ENCODE measurements at places on chromosomes 1 and 21.
A peak's percentile ranks its signal among the peaks of the same experiment; 100 is the strongest.

GRCh38 chr1:212930986-212931678 lies 19.2 kb upstream of the VASH2 start:
- no peak for DNase-seq

- DNase-seq: no peak
Observed at GRCh38 chr1:72281637-72282270, 585 bp downstream of the NEGR1 start.

DNA sequence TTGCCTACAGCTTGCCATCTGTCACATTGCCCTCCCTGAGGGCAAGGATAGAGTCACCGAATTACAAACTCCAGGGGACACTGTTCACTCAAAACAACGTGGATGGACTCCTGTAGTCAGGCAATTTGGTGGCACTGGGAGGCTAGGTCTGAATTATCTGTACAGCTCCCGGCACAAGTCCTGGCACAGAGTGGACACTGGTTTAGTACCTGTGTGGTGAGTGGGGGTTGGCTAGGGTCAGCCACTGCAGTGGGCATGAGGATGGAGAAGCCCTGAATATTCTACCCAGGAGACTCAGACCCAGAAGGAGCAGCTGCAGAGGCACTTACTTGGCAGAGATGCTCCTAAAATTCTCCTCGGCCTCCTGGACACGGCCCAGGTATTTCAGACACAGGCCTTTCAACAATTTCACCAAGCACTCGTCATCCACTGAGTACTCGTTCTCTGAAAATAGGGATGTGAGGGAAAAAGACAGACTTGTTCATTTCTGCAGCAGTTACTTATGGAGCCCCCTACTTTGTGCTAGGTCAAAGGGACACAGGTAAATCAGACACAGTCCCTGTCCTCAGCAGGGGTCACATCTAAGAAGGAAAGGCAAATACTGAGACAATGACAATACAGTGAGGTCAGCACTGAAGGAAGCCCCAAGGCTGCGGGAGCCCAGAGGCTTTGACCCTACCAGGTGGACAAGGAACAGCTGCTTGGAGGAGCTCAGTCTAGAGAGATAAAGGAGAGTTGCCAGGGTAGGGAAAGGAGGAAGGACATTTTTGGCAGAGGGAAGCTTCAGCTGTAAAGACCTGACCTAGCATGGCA lies 40.5 kb downstream of the TTC39A start:
- DNase-seq: no peak

- DNase-seq: no peak
Observed at GRCh38 chr1:55287723-55288122, 72.6 kb upstream of the USP24 start.

GRCh38 chr1:62728963-62729362 lies 40.8 kb upstream of the DOCK7 start:
- DNase-seq: no peak

DNA sequence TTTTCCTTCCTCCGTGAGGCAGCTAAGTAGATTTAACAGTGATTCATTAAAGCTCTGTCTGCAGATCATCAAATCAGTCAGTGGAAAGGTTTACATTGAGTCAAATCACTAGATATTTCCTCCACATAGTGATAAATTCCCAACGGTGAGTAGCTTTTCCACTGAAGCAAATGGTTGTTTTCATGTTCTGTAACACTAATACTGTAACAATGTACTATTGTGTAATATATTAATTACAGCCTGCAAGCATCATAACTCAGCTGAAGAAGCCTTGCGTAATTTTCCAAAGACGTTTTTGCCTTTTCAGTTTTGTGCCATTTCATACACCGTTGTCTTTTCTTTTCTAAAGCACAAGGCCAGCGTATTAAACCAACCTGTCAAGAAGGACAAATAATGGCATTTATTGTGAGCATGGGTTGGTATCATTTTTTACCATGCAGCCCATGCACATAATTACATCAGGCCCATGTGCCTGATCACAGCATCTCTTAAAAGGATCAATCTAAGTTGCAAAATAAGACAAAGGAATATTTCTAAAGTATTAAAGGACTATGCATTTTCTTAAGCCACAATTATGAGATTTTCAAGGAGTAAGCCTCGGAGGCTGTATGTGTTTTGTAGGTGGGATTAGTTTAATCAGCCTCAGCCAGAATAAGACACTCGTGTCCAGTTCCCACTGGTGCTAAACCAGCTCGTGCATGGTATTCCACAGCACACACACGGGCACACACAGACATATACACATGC lies 16.7 kb upstream of the PDE9A start:
- DNase-seq: peak; percentile 44

DNA sequence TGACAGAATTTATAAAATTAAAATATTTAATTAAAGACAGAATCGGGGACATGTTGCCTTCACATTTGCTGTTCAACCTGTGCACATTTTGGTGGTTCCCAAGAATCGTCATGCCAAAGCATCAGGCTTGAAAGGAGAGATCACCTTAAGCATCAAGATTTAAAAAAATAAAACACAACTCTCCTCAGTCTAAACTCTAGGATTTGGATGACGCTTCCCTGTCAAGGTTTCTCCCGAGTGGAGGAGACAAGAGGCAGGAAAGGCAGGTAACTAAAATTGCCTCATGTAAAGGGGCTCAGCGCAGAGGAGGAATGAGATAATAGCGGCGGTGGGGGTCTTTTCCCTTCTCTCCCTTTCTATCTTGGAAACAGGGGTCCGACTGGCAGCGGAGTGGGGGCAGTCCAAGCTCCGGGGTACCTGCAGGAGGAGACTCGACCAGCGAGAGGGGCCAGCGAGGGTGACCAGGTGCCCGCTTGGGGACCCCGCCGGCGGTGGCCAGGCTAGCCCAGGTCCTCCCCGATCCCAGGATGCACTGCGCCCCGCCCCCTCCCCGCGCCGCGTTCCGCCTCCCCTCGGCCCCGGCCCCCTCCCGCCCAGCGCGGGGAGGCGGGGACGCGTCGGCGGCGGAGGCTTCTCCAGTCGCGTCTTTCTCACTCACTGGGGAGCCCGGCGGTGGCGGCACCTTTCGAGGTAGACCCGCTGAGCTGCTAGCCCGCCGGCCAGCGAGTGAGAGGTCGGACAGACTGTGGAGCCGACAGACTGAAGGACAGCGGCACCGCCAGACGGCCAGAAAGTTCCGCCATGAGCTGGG lies at the start of gene FNBP1L:
FNBP1L (plus strand) TSS at position 638 of the 811 bp plus-strand sequence; CDS start at position 802, 164 bp downstream.
- DNase-seq: no peak

DNA sequence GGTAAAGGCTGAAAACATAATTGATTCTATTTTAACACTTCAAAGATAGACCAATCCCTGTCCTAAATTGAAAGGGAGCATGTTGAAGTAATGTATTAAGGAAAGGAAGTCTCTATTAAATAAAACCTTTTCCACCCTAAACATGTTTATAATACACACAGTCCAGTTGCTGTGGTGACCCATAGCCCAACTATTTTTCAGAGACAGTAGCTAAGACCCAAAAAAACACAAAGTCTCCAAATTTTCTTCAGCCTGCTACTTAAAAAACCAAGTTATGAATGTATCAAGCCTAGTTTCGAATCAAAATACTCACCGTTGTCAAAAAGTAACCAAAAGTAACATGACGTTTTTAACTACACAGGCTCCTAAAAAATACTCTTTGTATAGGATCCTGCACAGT lies 1.6 kb downstream of the ELK4 start:
- no peak for DNase-seq

DNA sequence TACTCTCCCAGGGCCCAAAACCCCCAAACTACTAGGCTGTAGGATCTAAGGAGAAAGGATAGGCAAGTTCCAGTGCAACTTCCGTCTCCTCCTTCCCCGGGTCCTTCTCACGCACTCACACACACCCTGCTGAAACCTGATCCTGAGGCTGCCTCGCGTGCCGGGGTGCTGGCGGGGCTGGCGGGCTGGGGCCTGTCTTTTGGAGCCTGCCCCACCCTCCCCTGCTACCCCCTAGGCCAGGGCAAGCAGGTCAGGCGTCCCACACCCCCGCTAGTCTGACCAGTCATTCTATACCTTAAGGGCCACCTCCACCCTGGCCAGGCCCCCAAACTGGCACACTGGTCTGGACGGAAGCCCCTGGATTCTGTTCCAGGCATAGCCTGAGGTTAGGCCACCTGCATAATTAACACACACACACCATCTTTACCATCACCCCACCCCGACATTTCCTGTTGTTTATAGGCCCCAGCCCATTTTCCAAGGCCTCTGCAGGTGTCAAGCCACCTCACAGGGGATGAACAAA lies 48.3 kb upstream of the ARTN start:
- DNase-seq: no peak

DNA sequence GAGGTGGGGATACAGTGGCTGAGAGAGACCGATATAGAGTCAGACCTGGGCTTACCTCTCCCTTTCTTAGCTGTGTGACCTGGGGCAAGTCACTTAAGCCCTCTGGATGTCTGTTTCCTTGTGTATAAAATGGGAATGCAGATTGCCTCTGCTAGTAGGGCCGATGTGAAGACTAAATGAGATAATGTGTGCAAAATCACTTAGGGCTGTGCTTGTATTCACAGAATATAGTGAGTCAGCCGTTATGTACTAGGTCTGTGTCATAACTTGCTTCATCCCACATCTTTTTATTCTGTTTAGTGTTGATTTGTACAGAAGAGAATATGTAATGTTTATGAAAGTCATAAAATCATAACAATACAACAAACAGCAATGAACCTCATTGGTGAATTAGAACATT lies 56.0 kb downstream of the PTPRU start:
- DNase-seq: no peak

DNA sequence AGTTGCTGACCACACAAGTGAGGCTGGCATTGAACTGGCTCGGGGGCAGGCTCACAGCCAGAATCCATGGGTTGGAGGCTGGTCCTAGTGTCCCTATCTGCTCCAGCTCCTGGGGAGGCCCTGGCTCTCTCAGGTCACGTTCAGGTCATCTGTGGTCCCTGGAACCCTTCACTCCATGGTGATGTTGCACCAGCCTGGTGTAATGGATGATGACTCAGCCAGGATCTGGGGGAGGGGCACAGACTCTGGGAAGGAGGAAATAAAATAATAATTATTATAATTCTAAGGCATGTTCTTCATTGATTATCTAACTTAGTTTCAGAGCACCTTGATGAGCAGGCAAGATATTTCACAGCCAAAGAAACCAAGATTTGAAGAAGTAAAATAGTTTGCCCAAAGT lies 26.6 kb upstream of the FCRL4 start:
- no peak for DNase-seq

Data from non-pigmented ciliary epithelial cell (primary cell).